NCI-H1930 (cell line): ENCODE measurements at places on chromosomes 2 and 18.

GRCh38 chr2:101655702-101656422 is 41.6 kb upstream of the MAP4K4 start:
- DNase-seq, result no peak

GRCh38 chr2:77487074-77487803 is 34.9 kb downstream of the LRRTM4 start:
- DNase-seq, result no peak

DNA sequence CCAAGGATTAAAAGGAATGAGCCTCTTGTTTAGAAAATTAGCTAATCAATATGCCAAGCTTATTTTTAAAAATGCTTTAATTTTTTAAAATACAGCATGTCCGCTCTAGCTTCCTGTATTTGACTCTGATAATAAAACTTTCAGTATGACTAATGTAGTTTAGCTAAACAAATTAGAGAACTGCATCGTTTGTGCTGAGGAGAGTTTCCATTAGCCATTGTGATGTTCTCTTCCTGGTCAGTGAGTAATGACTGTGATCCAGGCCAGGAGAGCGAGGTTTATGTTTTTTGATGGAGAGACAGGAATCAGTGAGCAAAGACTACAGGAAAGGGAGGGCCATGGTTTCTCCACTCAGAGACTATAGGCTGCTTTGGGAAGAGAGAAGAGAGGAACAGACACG is 237.2 kb upstream of the ETAA1 start:
- DNase-seq, result no peak

DNA sequence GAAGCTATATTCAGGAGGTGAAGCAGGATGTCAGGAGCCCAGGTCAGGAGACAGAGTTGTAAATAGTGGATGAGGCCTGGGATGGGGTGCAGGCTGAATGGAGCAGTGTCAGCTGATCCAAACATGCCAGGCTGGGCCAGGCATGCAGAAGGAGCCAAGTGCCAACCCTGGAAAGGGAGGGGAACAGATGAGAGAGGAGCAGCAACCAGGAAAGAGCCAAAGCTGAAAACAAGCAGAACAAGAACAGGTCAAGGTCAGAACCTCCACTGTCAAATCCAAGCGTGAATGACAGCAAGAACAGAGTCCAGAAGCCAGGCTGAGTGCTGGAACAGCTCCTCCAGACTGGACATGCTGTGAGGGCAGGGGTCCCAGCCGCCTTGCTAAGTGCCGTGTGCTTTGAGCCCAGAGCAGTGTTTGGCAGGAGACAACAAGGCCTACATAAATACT is 49.2 kb upstream of the PPP1CB start:
- DNase-seq, result no peak

GRCh38 chr2:128549646-128550260 is 231.1 kb upstream of the HS6ST1 start:
- DNase-seq, result no peak

- no peak for DNase-seq
These were observed 45.0 kb downstream of the LAMA1 start for GRCh38 chr18:7072593-7072992.
